T1000 (cell line): ENCODE measurements at places on chromosomes 4 and X.

- DNase-seq = no peak
These were observed 93.0 kb downstream of the CORIN start for GRCh38 chr4:47744843-47745382.

- no peak for DNase-seq
These were observed 41.0 kb upstream of the SCD5 start for GRCh38 chr4:82839624-82840023.

- no peak for DNase-seq
These were observed 585.0 kb downstream of the STPG2 start for GRCh38 chr4:97558204-97558778.

DNA sequence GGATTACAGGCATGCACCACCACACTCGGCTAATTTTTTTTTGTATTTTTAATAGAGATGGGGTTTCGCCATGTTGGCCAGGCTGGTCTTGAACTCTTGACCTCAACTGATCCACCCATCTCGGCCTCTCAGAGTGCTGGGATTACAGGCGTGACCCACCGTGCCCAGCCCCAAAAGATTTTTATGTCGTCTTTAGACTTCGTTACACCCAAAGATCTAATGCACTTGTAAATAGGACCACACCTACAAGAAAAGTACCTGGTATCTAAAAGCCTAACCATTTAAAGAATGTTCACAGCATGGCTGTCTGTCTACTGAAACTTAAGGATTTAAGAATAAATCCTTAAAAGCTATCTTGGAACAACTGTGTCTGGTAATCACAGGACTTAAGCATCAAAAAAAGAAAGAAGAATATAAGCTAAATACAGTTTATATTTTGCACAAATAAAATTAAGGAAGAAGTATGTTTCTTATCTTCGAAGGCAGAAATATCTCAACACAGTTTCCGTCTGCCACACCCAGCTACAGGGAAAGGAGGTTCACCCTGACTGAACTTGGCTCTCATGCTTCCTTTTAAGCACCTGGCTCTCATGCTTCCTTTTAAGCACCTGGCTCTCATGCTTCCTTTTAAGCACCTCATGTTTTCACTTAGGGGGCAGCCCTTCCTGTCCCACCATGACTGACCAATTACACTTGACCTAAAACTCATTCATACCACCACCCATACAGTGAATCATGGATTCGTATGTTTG is 92.0 kb upstream of the STS start:
- no peak for DNase-seq

GRCh38 chrX:38335382-38335781 is 8.1 kb upstream of the RPGR start:
- no peak for DNase-seq

DNA sequence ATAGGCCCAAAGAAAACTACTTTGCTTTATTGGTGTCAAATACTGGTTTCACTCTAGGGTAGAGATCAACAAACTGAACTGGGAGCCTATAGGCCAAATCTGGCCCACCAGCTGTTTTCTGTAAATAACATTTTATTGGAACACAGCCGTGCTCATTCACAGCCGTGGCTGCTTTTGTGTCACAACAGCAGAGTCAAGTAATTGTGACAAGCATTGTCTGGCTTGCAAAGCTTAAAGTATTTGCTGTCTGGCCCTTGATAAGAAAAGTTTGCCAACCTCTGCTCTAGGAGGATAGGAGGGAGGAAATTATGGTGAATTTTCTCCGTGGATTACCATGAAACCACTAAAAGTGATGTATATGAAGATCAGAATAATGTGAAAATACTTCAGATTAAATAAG is 53.4 kb downstream of the GPAT3 start:
- DNase-seq = no peak

GRCh38 chr4:99414401-99414800 is 20.7 kb downstream of the ADH7 start:
- DNase-seq = no peak

DNA sequence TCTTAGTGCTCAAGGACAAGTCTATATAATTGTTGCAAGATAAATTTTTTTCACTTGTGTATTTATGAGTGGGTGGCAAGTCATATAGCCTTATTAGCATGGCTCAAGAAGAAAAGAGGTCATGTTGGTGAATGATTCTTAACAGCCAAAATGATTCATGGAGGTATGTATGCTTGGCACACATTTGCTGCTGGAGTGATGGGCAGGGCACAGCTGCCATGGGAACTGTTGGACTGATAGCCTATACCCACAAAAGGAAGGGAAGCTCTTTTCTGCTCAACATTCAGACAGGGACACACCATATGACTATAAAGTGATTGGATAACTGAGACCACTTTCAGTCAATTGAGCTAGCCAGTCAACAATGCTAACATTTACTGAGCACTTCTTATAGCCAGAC is 46.8 kb upstream of the PITX2 start:
- no peak for DNase-seq

DNA sequence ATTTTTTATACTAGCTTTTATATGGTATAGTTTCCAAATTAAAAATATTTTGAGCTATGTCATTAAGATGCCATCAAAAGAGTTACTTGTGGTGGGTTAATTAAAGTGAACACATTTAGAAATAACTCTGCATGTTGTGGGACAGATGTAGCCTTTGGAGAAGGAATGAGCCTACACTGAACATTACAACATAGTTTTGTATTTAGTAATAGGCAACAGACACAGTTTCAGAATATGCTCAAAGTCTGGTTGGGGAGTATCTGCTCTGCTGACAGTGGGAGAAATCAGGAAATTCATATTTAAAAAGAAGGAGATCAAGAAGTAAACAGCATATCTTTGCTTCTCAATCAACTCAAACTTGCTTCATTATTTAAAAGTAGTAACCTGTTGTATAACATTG is 23.7 kb downstream of the EMCN start:
- no peak for DNase-seq
